Activated T-cell treated with anti-CD3 and anti-CD28 coated beads, Interleukin-2, amount 50 U/mL, for 4 hours (primary cell): ENCODE measurements at places on chromosomes 7 and 10. TPM values are rescaled to one million over a fixed set of nuclear protein-coding genes. Genes with fewer than 3 reads are reported as not detected.
A peak's percentile ranks its signal among the peaks of the same experiment; 100 is the strongest.

Gene RHOBTB1
- total RNA-seq, result not detected

Gene C1QL3
- not detected for total RNA-seq

Gene STEAP2
- total RNA-seq, result 0.08 TPM

Gene TNRC18
- 45.4 TPM for total RNA-seq

Gene SPACDR
- 0.46 TPM for total RNA-seq

Gene COX19
- 18.9 TPM for total RNA-seq

Gene SRRM3
- not detected for total RNA-seq

DNA sequence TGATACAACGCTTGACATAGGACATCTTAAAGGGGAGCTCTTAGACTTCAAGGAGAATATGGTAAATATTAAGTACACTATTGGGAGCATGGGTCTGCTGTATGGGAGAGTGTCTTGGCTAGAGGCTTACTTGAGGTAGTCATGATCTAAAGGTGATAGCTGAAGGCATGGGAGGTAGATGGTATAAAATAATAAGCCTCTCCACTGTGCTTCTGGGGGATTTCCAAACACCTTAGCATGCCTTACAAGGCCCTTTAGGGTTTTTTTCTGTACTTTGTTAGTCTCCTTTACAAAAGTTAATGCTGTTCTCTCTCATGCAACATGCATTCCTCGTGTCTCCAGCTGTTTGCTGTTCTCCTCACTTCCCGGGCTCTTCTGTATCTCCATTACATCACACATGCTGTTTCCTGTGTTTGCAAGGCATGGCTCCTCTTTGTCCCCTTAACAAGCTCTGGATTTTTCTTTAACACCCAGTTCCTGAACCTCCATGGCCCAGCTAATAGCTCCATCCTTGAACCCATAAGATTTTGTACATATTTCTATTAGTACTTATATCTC, 449.7 kb downstream of the AUTS2 start:
- DNase-seq, result no peak

DNA sequence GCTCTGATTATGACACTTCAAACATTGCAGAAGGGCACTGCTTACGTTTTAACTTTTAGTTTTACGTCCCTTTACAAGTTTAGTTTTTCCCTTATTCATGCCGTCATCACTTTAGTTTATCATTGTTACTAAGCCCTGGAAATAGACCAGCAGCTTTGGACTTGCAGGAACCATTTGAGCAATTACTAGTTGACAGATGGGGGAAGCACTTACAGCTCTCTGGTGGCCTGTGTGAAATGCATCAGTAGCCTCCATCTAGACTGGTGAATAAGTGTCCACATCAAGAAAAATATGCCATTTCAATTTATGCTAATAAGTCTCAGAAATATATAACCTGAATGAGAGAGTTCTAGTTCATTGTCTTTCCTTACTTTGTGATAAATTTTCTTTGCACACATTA, 194.9 kb upstream of the GRM3 start:
- DNase-seq, result no peak

DNA sequence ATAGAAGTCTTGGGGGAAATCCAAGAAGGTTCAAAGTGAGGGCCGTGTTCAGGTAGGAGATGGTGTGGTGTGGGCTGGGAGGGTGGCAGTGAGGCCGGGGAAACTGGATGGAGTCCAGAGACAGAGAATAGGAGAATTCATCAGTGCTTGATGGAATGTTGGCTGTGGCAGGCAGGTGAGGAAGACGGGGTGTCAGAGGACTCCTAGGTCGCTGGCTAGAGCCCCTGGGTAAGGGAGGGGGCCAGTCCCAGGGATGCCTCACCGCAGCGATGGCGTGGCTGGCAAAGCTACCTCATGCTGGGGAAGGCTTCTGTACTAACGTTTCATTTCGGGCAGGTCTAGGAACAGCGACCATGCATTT, 373.0 kb downstream of the RPS24 start:
- no peak for DNase-seq

- no peak for DNase-seq
These were observed 611.8 kb downstream of the SORCS3 start for GRCh38 chr10:105252911-105253310.

GRCh38 chr7:139036901-139037300, 1.1 kb upstream of the ZC3HAV1L start:
- no peak for DNase-seq

DNA sequence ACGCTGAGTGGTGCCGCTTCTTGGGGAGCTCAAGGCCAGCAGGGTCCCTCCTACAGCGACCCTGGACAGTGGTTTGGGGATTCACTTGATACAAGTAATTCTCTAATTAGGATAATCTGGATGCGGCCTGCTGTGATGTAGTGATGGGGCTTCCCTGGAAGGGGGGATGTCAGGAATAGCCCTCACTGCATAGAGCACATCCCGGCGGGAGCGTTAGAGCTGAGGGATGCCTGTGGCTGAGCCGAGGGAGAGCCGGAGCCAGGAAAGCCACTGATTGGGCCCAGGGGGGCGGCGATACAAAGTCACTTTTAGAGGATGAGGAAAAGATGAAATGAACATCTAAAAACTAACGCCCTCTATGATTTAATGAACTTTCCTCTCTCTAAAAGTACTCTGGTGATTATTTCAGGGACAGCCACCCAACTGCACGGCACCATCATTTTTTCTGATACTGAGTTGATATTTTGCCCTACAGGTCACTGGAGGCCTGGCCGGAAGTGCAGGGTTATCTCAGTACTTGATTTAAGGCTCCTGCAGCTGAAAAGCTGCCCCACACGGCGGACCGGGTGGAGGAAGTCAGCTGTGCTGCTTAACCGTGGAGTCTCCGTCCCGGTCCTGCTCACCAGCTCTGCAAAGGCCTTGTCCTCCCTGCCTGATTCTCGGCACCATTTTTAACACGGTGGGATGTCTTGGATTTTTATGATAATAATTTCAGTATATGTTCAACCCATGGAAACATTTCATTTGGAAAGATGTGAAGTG, 518.8 kb downstream of the DNAJB6 start:
- DNase-seq, result no peak

DNA sequence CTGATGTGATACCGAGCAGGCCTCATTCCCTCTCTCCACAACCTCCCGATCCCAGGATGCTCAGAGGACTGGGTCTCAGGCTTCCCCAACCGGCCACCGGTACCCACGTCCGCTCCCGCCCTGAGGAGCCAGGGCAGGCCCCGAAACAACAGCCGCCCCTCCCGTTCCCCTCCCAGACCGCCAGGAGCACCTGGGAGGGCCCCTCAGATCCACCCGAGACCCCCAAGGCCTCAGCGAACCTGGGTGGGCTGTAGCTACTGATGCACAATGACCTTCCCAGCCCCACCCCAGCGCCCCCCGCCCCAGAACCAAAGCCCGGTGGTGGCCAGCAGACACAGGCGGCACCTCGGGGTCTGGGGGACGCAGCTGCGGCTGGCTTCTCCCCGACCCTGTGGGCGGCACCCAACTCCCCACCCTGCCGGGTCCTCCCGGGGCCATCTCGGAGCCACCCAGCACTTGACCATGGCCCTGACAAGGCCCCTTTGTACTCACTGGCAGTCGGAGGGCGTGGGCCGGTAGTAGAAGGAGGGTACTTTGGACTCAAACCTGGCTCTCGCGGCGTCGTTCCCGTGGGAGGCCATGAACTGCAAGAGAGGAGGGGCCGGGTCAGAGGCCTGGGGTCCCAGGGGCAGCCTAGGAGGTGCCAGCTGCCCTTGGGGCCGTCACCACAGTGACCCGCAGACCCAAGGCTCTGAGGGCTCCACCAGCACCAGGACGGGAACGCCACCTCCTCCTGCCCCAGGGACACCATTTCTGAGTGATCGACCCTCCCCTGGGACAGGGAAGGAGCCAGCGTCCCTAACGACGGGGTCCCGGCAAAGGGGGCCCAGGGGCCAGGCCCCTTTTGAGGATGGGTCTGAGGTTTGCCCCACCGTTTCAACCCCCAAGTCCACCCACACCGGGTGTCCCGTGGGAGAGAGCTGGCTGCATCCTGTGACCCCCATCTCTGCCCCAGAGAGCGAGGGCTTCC, 28.1 kb downstream of the ADAP1 start:
- DNase-seq, result peak; percentile 3

DNA sequence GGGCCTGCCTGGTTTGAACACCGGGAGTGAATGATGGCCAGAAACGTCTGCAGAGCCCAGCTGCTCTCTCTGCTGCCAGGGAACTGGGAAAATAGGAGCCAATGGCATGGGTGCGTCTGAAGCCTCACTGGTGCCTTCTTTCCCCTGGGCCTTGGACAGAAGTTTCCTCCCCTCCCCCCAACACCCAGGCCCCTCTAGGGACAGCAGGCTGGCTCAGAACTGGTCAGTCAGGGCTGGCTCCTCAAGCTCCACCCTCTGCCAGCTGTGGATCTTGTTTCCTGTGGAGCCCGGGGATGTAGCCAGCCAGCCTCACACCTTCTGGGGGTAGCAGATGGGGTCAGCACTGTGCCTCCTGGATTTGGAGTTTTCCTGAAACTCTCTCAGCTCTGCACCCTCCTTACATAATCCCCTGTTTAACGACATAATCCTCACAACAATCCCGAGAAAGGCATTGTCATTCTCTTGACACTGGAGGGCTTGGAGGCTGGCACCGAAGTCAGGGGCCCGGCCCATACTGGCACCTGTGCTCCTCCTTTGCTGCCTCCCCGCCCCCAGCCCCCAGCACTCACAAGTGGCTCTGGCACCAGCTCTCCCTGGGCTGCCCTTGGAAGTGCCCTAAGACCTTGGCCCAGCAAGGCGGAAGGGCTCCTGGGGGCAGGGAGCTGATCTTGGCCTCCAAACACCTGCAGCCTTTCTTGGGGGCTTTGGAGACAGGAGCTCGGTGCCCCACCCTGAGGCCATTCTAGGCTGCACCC, 5.7 kb downstream of the LDB3 start:
- no peak for DNase-seq

- DNase-seq, result no peak
These were observed at the start of gene SEMA3A for GRCh38 chr7:84194484-84195271. Gene SEMA3A, minus strand, starts transcription at chr7:84194789. Its CDS starts 203 bp downstream, at chr7:84194586.

DNA sequence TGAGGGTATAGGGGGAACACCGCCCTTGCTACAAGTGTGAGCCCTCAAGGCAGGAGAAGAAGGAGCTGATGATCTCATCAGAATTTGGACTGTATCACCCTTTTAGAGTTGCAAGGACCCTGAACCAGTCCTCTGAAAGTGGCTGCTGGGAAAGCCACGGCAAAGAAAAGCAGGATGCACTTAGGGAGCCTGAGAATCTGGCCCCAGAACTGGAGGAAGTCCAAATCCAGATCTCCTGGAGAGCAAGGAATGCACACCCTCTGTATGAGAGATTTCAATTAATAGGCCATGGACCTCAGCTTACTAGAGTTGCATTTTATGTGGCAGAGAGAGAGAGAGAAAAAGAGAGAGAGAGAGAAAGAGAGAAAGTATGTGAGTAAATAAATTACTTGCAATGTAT, 662.9 kb downstream of the CCSER2 start:
- no peak for DNase-seq

DNA sequence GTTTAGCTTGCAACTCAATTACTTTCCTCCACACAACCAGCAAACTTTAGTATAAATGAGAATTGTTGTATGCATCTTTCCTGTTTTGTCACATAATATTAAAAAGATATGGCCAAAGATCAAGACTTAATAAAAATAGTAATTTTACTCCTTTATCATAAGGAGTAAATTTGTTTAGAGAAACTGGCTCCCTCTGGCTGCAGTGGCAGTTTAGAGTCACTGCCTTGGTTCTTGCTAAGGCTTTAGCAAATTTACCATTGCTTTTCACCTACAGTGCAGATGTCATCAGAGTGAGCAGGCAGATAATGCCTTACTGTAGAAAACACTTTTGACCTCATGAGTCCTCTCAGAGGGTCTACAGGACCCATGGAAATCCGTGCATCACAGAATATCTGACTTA, 2.6 kb downstream of the PRPF18 start:
- DNase-seq, result no peak

- no peak for DNase-seq
These were observed 37.5 kb upstream of the SEMA3E start for GRCh38 chr7:83686416-83686815.

- DNase-seq, result no peak
These were observed 20.0 kb downstream of the ZNF786 start for GRCh38 chr7:149070372-149071125.

- DNase-seq, result no peak
These were observed 241.5 kb upstream of the IGFBP3 start for GRCh38 chr7:46162609-46163008.

DNA sequence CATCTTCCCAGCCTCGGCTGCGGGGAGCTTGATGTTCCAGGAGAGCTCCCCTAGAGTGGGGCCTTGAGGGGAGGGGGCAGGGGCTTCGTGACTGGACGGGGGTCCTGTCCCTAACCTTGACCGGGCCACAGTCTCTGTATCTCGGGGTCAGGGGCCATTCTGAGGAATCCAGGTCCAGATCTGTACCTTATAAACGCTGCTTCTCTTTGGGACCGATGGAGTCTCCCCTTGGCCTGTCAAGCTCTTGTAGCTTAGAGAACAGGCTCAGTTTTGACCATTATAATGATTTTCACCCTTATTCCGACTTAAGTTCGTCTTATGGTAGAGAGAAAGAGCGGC, 831 bp downstream of the ZKSCAN5 start:
- no peak for DNase-seq

GRCh38 chr10:48899781-48900180, 39.9 kb downstream of the LRRC18 start:
- no peak for DNase-seq

GRCh38 chr7:78195281-78195680, 396.7 kb downstream of the PHTF2 start:
- no peak for DNase-seq

DNA sequence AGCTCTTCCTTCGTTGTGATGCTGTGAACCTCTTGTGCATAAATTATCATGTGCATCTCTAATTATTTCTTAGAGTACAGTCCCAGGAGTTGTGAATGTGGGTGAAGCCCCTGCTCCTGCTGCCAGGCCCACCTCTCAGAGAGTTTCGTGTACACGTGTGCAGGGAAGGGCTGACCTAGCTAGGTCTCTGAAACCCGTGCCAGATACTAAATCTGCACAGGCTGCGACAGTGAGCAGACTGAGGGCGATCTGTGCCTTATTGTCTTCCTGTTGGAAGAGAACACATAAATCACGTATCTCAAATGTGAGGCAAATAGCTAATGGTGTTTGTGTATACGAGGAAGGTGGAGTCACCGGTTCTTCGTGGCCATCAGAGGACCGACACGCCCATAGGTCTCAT, 71.8 kb upstream of the DNAJB6 start:
- DNase-seq, result no peak

DNA sequence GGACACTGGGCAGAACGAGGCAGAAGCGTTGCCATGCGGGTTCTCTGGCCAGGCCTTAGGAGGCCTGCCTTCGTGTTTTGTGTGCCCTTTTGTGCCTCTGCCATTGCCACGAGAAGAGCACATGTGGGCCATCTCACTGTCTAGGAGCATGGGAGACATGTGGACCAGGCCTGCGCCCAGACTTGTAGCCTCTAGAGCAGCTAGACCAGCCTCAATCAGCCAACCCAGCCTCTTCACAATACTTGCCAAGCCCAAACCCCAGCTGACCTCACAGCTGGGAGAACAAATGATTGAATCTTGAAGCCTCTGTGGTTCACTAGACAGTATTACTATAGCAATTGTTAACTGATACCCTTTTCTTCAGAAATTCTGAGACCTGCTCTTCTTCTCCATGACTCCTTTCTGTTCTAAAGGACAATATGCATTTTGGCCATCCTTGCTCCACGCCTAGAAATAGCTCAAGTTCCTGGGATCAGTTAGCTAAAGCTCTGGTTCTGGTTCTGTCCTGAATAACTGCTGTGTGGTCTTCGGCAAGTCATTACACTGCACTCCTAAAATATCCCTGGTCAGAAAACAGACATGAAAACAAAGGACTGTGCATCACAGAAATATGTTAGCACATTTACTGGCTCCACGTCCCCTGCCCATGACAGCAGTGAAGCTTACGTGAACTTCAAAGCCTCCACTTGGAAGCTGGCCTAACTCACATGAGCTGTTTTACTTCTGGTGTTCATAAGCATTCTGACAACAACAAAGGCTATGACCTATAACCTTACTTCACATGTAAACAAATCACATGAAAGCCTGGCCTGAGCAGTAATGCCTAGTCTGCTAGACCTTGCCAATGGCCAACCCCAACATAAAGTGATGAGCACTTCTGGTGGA, 72.3 kb upstream of the MKRN1 start:
- DNase-seq, result no peak
